Upper lobe of right lung (tissue), 1 donor: ENCODE measurements at places on chromosomes 3 and 15.

GRCh38 chr3:54127499-54128056 is 5.2 kb downstream of the CACNA2D3 start:
- no peak for DNase-seq

GRCh38 chr3:9399337-9399703 is 1.9 kb downstream of the SETD5 start:
- no peak for DNase-seq

- no peak for DNase-seq
Observed at GRCh38 chr3:120404876-120405275, 45.9 kb downstream of the FSTL1 start.

GRCh38 chr3:110736332-110736731 is 335.3 kb upstream of the NECTIN3 start:
- no peak for DNase-seq

DNA sequence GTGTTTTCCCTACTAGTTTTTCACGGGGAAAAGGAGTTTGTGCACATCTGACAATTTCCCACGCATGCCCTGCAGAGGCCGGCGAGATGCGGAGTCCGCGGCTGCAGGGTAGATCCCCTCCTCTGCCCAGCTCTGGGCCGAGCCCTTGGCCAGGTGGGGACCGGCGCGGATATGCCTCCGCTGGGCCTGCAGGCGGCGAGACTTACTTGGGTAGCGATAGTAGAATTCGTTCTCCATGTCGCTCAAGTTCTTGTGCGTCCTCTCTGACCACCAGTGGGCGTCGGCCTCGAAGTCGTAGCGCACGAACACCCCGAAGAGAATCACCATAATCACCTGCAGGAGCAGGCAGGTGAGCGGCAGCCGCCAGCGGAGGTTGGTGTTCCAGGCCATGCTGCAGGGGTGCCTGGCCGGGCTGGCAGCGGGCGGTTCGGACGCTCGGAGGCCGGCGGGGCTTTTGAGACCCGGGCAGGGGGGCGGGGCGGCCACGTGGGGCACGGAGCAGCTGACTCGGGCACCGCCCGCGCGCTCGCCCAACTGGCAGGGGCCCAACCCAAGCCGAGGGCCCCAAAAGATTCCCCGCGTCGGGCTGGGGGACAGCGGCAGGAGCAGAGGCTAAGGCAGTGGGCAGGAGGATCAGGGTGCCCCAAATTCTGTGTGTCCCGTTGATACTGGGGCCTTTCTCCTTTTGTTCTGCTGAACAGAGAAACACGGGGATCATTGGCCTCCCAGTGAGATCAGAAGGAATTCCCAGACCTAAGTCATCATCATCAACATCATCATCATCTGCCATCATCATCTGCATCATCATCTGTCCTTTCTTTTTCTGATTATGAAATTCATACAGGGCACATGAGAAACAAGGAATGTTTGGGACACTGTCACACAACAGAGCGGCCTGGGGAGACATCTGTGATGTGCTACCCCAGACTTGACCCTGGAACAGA is at the start of gene RHCG:
TSS of gene RHCG (minus strand) at position 429 of the 944 bp plus-strand sequence. CDS start at position 390, 39 bp downstream.
- DNase-seq: no peak

DNA sequence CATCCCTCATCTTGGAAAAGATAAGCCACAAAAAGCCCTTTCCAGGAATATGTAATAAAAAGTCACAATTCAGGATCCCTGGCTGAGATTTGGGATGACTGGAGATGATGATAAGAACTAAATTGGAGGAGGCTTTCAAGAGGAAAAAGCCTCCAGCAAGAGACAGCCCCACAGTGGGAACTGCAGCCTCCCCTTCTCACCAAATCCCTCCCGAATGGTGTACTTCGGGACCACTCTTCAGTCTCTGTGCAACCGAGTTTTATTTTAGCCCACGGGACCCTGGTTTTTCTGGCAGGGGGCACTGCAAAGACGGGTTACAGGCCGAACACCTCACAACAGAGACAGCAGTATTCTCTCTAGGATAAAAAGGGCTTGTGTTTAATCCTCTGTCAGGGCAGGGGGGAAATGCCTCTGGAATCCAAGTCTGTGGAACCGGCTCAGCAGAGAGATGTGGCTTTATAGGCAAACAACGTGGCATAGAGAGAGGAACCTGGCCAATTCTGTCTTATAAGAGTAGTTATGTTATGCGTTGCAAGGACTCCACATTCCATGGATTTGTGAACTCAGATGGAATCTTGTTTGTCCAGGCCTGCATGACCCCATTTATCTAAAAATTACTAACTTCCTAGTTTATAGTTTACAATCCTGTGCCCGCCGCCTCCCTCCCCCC is 1.2 kb upstream of the LMCD1 start:
- no peak for DNase-seq

DNA sequence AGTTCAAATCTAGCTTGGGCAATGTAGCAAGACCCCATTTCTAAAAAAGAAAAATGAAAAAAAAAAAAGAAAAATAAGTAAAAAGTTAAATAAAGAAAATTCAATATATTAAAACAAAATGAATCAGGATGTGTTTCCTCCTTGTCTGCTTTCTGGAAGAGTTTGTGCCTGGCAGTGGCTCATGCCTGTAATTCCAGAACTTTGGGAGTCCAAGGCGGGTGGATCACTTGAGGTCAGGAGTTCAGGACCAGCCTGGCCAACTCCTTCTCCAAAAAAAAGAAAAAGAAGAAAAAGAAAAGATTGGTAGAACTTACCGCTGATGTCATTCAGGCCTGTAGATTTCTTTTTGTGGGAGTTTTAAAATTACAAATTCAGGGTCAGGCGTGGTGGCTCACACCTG is 36.8 kb downstream of the DAG1 start:
- DNase-seq: no peak

- DNase-seq: no peak
Observed at GRCh38 chr3:53056442-53056841, 10.6 kb upstream of the SFMBT1 start.

GRCh38 chr3:57948080-57948671 is 60.0 kb upstream of the FLNB start:
- no peak for DNase-seq

DNA sequence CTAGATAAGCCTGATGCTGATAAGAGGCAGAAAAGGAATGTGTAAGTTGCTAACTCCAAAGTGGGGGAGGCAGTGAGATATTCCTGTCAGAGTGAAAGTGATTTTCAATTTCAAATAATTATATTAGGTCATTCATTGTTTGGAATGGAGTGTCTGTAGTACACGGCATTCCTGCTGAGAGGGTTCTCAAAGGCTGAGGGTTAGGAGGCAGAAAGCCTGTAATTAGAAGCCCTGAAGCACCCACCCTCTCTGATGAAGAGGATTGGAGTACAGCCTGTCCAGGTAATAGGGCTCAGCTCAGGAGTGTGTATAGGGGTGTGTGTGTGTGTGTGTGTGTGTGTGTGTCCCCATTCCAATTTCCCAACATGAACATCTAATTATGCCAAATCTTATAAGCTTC is 486.8 kb downstream of the MAGI1 start:
- no peak for DNase-seq

GRCh38 chr3:100954990-100955389 is 38.2 kb downstream of the ABI3BP start:
- no peak for DNase-seq

DNA sequence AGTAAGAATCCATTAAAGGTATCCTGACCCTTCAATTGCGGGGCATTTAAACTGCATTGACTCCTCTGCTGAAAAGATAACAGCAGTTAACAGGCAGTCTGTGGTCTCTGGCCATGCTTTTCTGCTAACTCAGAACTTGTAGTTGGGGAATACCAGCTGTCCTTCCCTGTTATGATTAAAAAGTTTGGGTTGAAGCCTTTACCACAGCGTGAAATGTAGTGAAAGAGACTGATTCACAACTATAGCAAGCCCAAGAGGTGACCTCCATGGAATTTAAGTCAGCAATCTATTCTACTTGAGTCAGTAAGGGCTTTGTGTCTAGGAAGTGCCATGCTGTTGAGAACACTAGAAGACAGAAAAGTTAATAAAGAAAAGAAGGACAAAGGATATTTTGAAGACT is 1037.3 kb downstream of the SI start:
- no peak for DNase-seq

DNA sequence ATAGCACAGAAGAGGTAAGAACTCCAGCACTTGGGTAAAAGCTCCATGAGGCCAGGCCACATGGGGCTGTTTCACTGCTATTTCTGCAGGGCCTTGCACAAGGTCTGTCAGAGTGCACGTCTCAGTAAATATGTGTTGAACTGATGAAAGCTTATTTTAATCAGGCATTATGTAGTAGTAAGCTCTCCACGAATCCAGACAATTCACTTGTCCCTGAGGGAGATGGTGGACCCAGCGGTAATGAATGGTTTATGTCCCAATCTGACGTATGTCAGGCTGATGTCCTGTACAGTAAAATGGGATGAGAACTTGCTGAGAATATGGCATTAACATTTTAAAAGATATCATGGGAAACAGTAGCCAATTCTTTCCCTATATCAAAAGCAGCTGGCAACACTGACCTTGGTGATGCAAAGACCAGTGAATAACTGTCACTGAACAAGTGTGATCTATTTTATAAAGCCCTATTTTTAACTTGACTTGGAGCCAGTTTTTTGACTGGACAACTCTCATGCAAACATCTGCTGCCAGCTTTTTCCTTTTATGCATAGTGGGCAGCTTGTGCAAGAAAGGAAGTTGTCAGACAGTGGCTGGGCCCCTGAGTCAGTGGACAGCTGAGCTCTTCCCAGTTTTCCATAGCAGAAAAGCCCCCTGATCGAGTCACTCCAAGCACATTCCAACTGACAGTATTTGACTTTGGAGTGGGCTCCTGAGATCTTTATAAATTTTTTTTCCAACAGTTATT is 519.8 kb upstream of the MDFIC2 start:
- no peak for DNase-seq

- DNase-seq: no peak
Observed at GRCh38 chr3:178676942-178677790, 140.9 kb downstream of the KCNMB2 start.

- DNase-seq: peak; percentile 69
Observed at GRCh38 chr3:127690823-127691452, 18.2 kb downstream of the ABTB1 start.

- no peak for DNase-seq
Observed at GRCh38 chr15:101193806-101194545, 57.9 kb downstream of the CHSY1 start.

- no peak for DNase-seq
Observed at GRCh38 chr15:35256551-35256950, 171.5 kb upstream of the NANOGP8 start.

GRCh38 chr3:138374573-138375134 is 26.3 kb downstream of the MRAS start:
- DNase-seq: no peak

DNA sequence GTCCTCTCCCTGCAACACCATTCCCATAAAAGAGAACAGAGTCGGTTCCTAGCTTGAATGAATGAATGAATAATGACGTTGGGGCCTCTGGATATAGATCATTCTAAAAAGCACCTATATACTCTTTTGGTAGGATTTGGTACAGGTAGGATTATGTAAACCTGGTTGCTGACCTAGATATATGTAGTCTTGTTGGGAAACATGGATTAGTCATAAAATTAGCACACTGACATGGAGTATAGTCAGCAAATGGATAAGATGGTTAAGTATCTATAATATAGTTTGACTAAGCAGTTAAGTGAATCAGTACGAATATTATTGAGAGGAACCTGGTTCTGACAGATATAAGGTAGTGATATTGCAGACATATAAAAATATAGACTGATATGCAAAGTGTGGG is 142.5 kb downstream of the FILIP1L start:
- no peak for DNase-seq

DNA sequence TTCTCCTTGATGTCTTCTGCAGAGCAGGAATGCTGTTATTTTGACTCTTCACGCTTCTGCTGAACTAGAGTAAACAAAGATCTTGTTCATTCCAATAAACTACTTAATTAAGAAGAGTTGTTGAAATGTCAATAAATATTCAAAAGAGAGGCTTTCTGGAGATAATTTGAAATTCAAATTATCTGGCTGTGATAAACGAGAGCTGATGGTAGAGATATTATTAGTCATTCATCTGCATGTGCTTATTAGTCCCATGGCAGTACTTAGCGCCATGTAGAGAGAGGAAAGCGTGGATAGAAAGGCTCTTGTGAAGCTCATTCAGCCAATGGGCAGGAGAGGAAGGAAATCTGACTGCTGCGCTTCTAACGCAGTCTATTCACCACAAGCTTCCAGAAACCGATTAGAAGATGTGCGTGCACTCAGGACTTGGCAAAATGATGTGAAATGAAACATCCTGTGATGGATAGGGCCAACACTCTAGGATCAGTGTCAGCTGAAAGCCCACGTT is 251.1 kb downstream of the GABRB3 start:
- no peak for DNase-seq

DNA sequence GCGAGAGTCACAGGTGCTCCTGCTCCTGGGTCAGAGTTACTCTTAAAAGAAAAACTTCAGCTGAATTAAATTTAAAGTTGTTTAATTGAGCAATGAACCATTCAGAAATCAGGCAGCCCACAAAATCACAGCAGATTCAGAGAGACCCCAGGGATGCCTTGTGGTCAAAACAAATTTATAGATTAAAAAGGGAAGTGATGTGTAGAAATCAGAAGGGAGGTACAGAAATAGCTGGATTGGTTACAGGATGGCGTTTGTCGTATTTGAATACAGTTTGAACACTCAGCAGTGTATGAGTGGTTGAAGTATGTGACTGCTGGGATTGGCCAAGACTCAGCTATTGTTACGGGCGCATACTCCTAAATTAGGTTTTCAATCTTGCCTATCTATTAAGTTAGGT is 58.6 kb downstream of the UACA start:
- DNase-seq: no peak

DNA sequence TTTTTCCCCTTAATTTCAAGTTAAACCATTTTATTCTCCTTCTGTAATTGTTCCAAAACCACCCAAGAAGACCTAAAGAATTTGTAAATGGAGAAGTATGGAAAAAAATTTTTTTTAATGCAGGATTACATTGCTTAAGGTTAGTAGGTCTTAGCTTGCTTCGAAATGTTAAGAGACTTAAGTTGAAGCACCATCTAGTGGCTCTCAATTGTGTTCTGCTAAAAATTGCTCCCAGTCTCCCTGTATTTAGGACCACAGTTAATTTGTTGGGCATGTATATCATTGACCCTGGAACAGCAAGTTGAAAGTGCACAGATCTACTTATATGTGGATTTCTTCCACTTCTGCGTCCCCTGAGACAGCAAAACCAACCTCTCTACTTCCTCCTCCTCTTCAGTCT is 32.4 kb downstream of the CD200R1L start:
- no peak for DNase-seq

DNA sequence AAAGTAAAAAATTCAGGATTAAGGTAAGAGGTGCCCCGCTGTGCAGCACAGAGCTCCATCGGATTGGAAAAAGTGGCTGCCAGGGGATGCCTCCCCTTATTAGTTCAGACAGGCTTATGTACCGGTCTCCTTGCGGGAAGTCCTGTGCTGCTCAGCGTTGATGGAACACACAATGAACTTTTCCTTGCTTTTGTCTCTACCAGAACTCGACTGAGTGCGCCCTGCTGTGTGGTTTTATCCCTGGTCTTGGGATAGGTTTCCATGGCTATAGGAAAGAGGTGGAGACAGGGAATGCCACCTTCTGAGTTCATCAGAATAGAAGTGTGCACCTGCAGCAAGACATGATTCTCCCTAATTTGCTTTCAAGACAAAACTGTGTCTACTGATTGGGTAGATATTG is 745.9 kb upstream of the CFAP20DC start:
- DNase-seq: no peak
